ENCODE measurements at places on chromosomes 2 and 18.

DNA sequence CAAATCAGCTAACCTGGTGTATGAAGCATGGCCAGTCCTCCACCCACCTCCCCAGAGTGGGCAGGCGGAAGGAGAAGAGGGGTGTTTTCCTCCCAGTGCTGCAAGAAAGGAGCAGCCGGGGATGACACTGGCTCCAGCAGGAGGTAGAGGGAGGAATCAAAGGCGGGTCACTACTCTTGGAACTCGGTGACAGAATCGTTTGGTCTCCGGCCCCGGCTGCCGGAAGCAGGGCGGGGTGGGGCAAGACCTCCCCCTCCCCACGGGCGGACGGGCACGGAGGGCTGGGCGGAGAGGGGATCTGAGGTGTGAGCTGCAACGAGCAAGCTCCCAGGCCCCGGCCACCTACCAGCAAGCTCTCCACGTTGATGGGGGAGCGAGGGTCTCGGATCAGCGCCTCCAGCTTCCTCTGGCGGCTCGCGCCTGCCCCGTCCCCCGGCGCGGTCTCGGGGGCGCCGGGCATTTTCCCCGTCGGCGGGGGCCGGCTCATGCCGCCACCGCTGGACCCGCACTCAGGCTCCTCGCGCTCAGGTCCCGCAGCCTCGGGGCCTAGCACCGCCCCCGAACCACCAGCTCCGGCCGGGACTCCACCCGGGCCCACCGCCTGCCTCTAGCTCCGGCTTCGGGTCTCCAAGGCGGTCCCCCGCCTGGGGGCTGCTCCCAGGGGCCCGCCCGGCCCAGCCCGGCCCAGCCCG lies 640 bp downstream of the ROCK2 start:
- DNase-seq = peak; percentile 10

DNA sequence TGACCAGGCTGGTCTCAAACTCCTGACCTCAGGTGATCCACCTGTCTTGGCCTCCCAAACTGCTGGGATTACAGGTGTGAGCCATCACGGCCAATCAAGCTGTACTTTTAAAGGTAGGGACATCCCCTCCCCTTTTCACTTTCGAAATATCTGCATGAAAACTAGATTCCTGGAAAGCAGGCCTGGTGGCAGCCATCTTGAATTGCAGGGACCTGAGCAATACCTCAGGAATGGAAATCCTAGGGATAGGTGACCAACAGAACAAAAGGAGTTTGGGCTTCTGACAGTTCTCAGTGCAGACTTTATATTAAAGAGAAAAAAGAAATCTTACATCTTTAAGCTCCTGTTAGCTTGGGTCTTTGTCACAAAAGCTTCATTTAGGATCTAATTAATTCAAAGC lies 62.6 kb downstream of the KLF7 start:
- DNase-seq = no peak

DNA sequence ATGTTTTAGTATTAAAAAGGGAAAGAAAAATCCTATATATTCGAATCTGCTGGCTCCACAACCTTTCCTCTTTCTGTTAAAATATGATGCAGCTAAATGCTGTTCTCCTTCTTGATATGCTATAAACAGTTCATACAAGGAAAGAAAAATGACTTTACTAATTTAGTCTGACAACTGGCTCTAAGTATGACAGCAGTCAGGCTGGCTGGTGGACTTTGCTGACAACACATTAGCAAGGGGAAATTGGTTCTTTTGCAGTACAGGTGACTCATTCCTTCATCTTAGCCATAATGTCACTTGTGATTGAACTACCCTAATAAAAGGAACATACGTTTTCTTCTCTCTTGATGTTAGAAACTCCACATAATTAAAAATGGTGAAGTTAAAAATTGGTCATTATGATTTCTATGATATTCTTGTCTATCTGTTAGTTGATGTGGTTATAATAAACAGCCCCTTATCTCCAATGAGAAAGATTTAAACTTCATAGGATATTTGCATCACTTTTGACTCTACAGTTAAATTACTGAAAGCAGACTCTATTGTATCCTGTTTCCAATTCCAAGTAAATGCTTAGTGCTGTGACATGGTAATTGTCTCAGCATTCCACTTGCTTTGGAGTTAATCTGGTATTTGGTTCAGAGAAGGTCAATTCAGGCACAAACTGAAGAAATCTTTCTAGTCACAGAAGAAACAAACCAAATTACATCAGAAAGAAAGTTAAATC lies 315.3 kb upstream of the GULP1 start:
- no peak for DNase-seq

DNA sequence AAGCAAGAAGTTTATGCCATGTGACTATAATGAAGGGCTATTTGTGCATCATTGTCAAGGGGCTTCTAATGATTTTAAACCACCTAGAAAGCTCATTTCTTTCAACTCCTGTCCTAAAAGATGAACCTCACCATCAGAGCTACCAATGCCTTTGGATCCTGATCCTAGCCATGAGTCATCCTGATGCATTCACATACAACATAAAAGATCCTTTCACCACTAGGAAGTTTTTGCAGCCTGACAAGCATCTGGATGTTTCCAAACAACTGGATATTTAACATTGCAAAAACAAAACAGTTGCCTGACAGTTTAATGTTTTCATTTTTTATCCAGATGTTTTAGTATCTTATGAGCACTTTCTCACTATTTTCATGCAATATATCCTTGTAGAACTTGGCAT lies 425.3 kb downstream of the MBD2 start:
- no peak for DNase-seq

DNA sequence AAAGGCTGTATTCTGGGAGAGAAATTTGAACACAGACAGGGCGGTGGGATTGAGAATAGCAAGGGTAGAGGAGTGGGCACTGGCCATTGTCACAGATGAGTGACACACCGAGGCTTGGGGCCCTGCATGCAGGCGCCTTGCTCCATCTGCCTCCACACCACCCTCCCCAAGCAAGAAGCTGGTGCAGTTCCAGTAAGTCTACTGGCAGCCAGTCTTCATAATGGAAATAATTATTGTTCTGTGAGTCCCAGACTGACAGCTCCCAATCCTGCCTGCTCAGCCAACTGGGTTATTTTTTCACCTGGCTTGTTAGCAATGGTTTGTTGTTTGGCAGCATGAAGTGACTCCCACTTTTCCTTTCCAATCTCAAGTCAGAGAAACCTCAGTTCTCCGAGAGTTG lies 13.0 kb downstream of the TTC32 start:
- DNase-seq = no peak

GRCh38 chr2:55422876-55423665 lies 3.4 kb upstream of the CCDC88A start:
- DNase-seq = no peak

DNA sequence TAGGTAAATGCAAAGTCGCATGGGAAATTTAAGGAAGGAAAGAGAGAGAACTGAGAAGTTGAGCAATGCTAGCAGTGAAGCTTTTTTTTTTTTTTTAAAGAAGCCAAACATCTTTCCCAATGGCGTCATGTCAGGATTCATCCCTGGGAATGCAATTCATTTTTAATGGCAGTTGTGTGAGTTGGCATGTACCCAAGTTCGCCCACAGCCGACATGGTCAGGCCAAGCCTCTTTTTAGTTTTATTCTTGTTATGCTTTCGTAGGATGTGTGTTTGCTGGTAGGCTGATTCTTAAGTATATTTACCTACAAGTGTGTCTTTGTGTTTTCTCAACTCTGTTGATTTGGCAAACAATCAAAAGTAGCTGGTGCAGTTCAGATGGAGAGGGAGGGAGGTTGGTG lies 127.6 kb upstream of the ITGA6 start:
- no peak for DNase-seq

- no peak for DNase-seq
These were observed 438.8 kb upstream of the CDH20 start for GRCh38 chr18:60894254-60894945.

DNA sequence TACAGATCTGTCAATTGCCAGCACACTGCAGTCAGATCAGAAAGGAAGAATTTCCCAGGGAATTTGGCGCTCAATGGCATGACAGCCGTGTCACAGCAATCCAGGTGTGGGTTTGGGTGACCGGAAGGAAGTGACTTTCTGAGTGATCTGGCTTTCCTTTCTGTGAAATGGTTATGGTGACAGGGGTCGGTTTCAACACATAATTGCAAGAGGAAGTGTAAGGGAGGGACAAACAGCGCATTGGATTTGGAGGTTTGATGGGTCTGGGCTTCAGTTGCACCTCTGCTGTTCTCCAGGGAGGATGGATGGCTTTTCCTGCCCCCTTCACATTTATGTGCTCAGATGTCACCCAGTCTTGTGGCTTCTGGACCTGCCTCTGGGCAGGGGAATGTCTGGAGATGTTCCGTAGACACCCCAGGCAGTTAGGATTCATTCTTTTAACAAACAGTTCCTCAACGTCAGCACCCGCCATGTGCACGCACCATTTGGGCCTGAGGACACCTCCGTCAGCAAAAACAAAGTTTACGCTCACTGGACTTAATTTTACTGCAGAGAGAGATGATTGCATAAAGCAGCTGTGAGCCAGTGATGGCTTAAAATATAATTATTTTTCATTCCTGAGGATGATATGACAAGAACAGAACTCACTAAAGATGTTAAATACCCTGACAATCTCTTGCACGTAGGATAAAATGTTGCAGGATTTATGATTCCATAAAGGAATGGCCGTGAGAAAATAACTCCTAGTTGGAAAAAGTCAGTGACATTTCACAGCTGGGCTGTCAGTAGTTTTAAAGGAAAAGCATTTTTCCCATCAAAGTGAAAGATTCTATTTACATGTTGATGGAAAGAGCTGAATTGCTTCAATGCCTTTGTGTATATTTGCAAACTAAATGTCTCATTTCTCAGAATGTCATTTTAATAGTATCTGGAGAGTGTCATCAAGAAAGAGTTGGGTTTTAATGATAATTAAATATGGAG lies 36.9 kb downstream of the MBP start:
- DNase-seq = no peak

DNA sequence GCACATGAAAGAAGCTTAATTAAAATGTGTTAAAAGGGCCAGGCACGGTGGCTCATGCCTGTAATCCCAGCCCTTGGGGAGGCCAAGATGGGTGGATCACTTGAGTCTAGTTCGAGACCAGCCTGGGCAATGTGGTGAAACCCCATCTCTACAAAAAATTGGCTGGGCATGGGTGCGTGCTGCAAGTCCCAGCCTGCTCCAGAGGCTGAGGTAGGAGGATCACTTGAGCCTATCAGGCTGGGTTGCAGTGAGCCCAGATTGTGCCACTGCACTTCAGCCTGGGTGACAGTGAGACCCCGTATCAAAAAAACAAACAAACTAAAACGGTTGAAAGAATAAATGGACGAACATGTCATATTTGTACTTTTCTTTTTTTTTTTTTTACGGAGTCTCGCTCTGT lies 26.0 kb downstream of the REL start:
- no peak for DNase-seq

- no peak for DNase-seq
These were observed 93.9 kb downstream of the SH3RF3 start for GRCh38 chr2:109222825-109223471.

GRCh38 chr18:67104700-67105284 lies 411.7 kb downstream of the DSEL start:
- peak; percentile 4 for DNase-seq

GRCh38 chr2:221563270-221563985 lies 8.7 kb downstream of the EPHA4 start:
- no peak for DNase-seq

- no peak for DNase-seq
These were observed 1280.5 kb upstream of the CDH2 start for GRCh38 chr18:29457316-29457889.

- DNase-seq = no peak
These were observed 13.4 kb upstream of the ITGB6 start for GRCh38 chr2:160213511-160213910.

DNA sequence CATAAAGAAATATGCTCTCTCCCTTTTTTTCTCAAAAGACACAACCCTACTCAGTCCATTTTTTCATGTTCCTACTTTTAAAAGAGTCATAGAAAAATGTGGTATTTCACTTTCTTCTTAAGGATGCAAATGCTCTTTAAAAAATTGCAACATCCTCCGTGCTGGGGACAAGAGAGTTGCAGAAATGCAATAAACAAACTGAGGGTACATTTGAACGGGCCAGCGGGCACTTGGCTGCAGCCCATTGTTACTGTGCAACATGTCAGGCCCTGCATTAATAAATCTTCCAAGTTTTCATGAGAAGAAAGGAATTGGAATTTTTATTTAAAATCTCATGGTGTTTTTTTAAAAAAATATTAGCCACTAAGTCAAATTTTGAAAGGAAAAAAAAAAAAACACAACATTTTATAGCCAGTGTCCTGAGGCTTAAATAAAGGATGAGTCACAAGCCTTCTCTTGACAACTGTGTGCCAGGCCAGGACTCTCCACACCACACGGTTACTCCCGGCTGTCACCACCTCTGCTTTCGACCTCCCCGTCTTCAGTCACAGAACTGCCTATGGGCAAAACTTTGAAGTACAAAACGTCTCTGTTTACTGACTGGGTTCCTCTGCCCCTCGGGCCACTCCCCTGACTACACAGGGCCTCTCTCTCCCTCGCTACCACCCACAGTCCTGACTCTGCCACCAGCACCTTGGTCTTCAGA lies 57.5 kb upstream of the MFF start:
- DNase-seq = no peak

DNA sequence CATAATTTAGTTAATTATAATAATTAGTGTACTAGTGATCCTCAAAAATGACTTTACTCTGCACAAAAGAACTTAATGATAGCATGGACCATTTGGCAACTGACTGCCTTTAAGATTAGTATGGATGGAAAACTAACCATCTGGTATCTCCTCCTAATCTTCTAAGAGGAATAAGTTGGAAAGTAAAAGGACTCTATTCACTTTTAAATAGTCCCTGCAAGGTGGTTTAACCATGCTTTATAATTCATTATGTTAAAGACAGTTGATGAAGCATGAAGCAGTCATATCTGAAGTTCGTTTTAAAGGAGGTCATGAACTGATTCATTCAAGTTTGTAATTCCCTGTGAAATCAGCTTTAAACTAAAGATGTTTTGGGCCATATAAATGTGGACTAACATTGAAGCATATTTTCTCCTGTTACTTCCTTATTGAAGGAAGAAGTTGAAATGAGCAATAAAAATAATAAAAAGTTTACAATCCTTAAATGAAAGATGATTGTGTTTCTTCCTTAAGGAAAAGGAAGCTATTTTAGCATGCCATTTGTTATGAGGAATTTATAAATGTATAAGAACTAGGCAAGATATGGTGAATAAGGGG lies 446.0 kb downstream of the XIRP2 start:
- DNase-seq = no peak

GRCh38 chr2:197677483-197677882 lies 2.1 kb upstream of the RFTN2 start:
- DNase-seq = no peak

DNA sequence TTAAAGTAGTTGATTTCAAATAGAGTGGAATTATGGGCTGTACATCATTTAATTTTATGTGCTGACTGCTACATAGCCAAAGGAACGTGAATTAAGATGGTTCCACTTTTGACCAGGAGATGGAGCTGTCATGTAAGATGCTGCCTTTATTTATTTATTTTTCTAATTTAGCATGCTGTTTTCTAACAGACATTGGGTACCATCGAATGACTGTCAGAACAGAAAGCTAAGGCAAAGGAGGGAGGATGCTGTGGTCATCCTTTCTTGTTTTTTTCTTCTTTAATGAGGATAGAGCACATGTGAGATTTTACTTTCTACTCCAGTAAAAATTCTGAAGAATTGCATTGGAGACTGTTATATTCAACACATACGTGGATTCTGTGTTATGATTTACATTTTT lies at the start of gene SCN2A:
Gene SCN2A (plus strand): TSS at position 185 of the 400 bp plus-strand sequence. CDS start 56,410 bp downstream, outside the sequence.
- no peak for DNase-seq

GRCh38 chr2:8255448-8255800 lies 426.4 kb upstream of the ID2 start:
- DNase-seq = no peak

GRCh38 chr2:102387763-102388546 lies 32.4 kb downstream of the IL18R1 start:
- DNase-seq = no peak

GRCh38 chr2:85987266-85988174 lies 98.7 kb upstream of the ST3GAL5 start:
- no peak for DNase-seq

GRCh38 chr2:143601828-143602227 lies 472.6 kb downstream of the ARHGAP15 start:
- DNase-seq = no peak

Measured in activated T-helper 1 cell treated with anti-CD3 and anti-CD28 coated beads, Interleukin-2, amount 50 U/mL, for 16 hours (primary cell).